ENCODE measurements at places on chromosomes 2 and 18.

DNA sequence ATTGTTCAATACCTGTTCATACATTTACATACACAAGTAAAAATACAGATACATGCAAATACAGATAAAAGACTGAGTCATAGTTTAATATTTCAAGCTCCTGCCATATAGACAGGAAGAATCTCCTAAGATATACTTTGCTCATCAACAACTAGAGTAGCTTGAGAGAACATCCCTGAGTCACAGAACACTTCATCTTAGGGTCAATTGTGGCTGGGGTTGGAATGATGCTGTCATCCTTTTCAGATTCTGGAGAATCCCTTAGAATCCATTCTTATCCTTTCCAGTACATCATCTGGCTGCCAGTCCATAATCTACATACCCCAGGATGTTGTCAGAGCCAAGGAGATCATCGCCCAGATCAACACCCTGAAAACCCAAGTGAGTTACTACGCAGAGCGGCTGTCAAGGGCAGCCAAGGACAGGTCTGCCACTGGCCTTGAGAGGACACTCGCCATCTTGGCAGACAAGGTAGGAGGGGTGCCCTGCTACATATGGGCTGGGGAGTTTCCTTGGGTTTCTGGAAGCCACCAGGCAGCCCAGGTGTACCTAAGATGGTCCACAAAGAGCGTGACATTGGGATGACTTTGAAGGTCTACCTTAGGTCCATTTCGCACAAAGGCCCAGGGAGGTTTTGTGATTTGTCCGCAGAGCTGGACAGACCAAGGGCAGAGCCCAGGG lies 55.7 kb downstream of the COA5 start:
- no peak for DNase-seq

DNA sequence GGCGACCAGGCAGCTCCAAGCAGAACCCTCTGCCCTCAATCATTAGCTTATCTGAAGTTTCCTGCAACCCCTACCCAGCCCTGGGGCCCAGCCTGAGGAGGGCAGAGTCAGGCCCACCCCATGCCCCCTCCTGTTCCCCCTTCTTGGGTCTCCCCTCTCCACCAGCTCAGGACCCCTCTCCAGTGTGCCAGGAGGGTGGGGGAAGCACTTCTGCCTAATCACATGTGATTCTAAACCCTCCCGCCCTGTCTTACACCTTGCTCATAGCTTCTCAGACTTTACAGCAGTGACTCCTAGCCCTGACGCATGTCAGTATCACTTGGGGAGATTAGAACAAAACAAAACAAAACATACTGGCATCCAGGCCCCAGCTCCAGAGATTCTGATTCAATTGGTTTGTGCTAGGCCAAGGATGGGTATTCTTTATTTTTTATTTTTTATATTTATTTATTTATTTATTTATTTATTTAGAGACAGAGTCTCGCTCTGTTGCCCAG lies 42.5 kb upstream of the ASAP2 start:
- DNase-seq = no peak

DNA sequence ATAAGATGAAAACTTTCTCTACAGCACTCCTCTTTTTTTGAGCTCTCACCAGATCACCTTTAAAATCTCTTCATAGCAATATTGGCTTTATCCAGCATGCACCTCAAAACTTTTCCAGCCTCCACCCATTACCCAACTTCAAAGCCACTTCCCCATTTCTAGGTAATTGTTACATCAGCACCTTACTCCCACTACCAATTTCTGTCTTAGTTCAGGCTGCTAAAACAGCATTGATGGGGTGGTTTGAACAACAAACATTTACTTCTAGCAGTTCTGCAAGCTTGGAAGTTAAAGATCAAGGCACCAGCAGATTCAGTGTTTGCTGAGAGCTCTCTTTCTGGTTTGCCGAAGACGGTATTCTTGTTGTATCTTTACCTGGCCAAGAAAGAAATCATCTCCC lies 114.0 kb upstream of the SLC39A10 start:
- DNase-seq = no peak

DNA sequence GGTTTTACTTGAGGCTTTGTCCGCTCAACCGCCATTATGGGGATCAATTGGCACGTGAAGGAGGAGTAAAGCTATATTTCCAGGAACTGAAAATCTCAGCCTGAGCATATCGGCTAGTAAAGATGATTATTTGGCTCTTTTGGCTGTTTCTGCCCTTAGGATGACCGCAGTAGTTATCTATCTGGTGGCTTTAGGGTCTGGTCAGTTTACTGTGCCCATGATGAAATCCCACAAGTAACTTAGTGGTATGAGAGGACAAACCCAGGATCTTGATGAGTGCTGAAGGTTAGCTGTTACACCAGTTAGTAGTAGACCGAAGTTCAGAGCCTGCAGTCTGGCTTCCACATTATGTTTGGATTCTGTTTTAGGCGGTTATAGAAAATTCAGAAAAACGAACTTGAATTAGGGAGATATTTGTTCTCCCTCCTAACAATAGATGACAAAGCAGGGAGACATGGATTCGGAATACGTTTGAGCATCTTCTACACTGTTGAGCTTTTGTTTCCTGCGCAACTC lies 1.2 kb downstream of the MAT2A start:
- DNase-seq = no peak

- DNase-seq = peak; percentile 37
Measured at GRCh38 chr2:44793322-44793870, 148.1 kb upstream of the SIX3 start.

DNA sequence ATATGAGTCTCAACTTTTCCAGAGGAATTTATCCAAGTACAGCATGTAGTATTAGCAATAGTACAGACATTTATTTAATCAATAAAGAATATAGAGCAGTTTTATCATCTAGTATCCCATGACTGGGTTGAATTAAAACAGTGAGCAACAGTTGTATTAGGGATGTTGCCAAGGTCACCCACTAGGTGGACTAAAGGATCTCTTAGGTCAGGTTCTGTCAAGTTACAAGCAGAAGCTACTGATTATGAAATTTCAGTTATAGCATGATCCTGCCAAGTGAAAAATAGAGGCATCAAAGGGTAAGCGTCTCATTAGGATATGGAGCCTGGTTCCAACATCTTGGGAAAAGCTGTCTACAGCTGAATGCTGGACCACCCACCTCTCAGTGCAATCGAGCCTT lies 52.1 kb upstream of the LAPTM4A start:
- DNase-seq = peak; percentile 37

Measured in NAMALWA (cell line).